Sigmoid colon (tissue), 7 donors: ENCODE measurements at places on chromosomes 7 and 10. TPM values are rescaled to one million over a fixed set of nuclear protein-coding genes. Genes with fewer than 3 reads are reported as not detected.

GRCh38 chr10:83930-84530 lies 34.9 kb upstream of the TUBB8 start:
- no peaks in the 10 kb centered on the region for H3K36me3 ChIP-seq
- H3K27ac ChIP-seq = no peak overlapping the region
- H3K4me1 ChIP-seq = no peaks in the 10 kb centered on the region
- no peaks in the 10 kb centered on the region for H3K27me3 ChIP-seq
- no peak overlapping the region for H3K4me3 ChIP-seq

- H3K4me3 ChIP-seq = no peak overlapping the region
- no peaks in the 10 kb centered on the region for H3K27me3 ChIP-seq
- H3K27ac ChIP-seq = no peak overlapping the region
Measured at GRCh38 chr7:4784799-4785198, 9.4 kb downstream of the AP5Z1 start.

DNA sequence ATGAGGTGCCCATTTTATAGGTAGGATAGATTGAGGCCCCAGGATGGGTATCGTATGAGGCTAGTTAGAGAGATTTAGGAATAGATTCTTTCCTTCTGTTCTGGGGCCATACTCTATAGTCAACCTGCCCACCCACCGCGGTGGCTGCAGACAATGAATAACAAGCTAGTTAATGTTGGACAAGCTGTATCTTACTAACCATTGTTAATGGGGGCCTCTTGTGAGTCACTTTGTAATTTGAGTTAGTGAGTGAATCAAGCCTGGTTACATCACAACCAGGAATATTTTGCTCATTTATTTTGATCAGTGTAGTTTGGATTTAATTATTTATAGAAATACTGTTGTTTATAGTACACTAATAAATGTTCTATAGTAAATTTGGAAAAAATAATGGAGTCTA lies 7.3 kb downstream of the SORCS3 start:
- H3K36me3 ChIP-seq = no peaks in the 10 kb centered on the region
- no peak overlapping the region for H3K27ac ChIP-seq
- H3K4me3 ChIP-seq = no peak overlapping the region
- no peak for DNase-seq
- no peaks in the 10 kb centered on the region for H3K4me1 ChIP-seq

GRCh38 chr7:101998906-101999240 lies 181.4 kb downstream of the CUX1 start:
- peaks cover 21% of the 10 kb centered on the region for H3K4me1 ChIP-seq
- H3K27ac ChIP-seq = no peak overlapping the region
- no peak overlapping the region for H3K4me3 ChIP-seq
- no peak for DNase-seq
- H3K36me3 ChIP-seq = no peaks in the 10 kb centered on the region

GRCh38 chr10:61480208-61480607 lies 27.0 kb upstream of the TMEM26 start:
- H3K36me3 ChIP-seq = no peaks in the 10 kb centered on the region
- no peaks in the 10 kb centered on the region for H3K27me3 ChIP-seq
- no peak overlapping the region for H3K4me3 ChIP-seq
- H3K4me1 ChIP-seq = no peaks in the 10 kb centered on the region
- no peak for DNase-seq
- H3K27ac ChIP-seq = no peak overlapping the region

GRCh38 chr10:63696205-63696604 lies 175.0 kb downstream of the REEP3 start:
- no peaks in the 10 kb centered on the region for H3K4me1 ChIP-seq
- H3K36me3 ChIP-seq = no peaks in the 10 kb centered on the region
- no peak for DNase-seq
- H3K27me3 ChIP-seq = no peaks in the 10 kb centered on the region

The EMX2 gene
- not detected for polyA plus RNA-seq

- H3K4me3 ChIP-seq = peak overlapping the region; percentile 6
- peaks cover 26% of the 10 kb centered on the region for H3K4me1 ChIP-seq
- peak; percentile 69 for DNase-seq
- no peaks in the 10 kb centered on the region for H3K36me3 ChIP-seq
- no peak overlapping the region for H3K27ac ChIP-seq
- peaks cover 2% of the 10 kb centered on the region for H3K27me3 ChIP-seq
Measured at GRCh38 chr10:95295031-95295755, 4.4 kb upstream of the PDLIM1 start.

DNA sequence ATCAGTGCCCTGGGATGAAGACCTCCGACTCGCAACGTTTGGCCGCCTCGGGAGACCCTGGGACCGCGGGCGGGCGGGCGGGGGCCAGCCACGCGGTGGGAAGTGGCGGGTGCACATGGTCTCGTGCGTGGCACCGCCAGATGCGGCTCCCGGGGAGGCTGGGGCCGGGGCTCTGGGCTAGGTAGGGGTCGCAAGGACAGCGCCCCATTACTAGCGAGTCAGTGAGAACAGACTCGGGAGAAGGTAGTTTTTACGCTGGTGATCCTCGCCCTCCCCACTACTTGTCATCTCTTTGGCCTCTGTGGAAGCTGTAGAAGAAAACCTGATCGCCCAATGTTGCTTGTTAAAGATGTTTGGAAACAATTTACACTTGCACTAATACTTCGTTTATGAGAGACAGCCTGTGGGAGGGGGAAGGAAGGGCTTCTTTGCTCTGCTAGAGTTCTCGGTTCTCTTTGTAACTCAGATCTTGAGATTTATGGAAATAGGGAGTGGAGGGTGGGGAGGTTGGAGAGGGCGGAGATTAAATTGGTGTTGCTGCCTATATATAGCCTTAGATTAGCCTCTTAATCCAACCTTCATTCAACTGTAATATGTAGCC lies 591 bp downstream of the BZW2 start:
- no peaks in the 10 kb centered on the region for H3K36me3 ChIP-seq
- no peak for DNase-seq
- no peaks in the 10 kb centered on the region for H3K27me3 ChIP-seq
- no peaks in the 10 kb centered on the region for H3K4me1 ChIP-seq

- peak overlapping the region; percentile 95 for H3K27ac ChIP-seq
- DNase-seq = peak; percentile 93
- H3K4me1 ChIP-seq = peaks cover 60% of the 10 kb centered on the region
- no peaks in the 10 kb centered on the region for H3K27me3 ChIP-seq
Measured at GRCh38 chr7:120996333-120996987, 7.9 kb downstream of the CPED1 start.

The LMBR1 gene
- polyA plus RNA-seq = 2.5 TPM

DNA sequence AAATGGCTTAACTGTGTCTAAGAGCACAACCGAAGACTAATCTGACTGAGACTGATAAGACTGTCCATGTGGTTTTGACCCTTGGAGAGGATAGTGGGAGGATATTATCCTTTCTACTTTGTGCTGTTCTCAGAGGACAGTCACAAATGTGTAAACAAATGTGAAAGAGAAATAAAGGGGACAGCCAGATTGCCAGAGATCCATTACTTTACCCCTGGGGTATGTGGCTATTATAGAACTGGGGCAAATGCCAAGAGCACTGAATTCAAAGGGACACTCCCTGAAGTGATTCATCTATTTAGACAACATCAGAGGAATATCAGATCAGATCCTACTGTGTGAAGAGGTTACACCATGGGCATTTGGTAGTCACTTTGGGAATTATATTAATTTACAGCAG lies 154.7 kb downstream of the RNLS start:
- no peaks in the 10 kb centered on the region for H3K36me3 ChIP-seq
- no peaks in the 10 kb centered on the region for H3K4me1 ChIP-seq
- H3K27ac ChIP-seq = no peak overlapping the region
- no peak for DNase-seq
- no peaks in the 10 kb centered on the region for H3K27me3 ChIP-seq

The ITGB8 gene
- polyA plus RNA-seq = 0.23 TPM

- H3K36me3 ChIP-seq = no peaks in the 10 kb centered on the region
- H3K4me3 ChIP-seq = peak overlapping the region; percentile 96
- no peak for DNase-seq
- H3K4me1 ChIP-seq = peaks cover 28% of the 10 kb centered on the region
Measured at GRCh38 chr7:139358541-139359365, 941 bp upstream of the LUC7L2 start.

DNA sequence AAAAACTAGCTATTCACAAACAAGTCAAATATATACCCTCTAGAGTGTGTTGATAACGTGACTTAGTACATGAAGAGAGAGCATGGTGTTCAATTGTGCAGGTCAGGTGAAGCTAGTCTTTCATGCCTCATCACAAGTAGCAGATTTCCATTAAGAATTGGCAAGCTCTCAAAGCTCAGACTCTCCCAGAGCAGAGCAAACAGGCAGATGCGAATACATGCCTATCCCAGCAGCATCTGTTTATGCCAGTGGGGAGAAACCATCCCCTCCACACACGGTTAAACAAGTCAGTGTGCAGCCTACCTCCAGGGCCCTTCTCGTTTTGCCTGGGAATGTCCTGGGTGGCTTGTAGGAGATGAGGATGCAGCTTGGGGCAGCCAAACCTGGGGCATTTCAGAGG lies 532.5 kb upstream of the C7orf33 start:
- H3K36me3 ChIP-seq = no peaks in the 10 kb centered on the region
- H3K27ac ChIP-seq = no peak overlapping the region
- no peak for DNase-seq
- no peak overlapping the region for H3K4me3 ChIP-seq
- H3K27me3 ChIP-seq = no peaks in the 10 kb centered on the region

The LIPM gene
- not detected for polyA plus RNA-seq

DNA sequence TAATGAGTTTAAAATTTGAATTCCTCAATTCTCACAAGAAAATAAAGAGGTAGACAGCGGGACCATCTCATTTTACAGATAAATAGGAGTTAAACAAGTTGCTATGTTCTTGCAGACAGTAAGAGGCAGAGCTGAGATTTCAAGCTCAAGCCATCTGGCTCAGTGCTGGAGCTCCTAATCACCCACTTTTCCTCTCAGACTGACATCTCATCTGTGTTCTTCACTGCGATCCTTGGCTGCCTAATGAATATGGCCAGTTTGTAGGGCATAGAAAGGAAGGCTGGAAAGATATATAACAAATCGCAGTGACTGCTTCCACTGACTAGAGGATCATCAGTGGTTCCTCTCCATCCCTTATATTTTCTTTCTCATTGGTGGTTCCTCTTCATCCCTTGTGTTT lies 151.2 kb downstream of the MPP7 start:
- no peaks in the 10 kb centered on the region for H3K36me3 ChIP-seq
- H3K27ac ChIP-seq = no peak overlapping the region
- DNase-seq = no peak
- no peaks in the 10 kb centered on the region for H3K4me1 ChIP-seq

The EPDR1 gene
- polyA plus RNA-seq = 5.8 TPM

The MEST gene
- 10.2 TPM for polyA plus RNA-seq
